Activated CD4-positive, alpha-beta T cell treated with anti-CD3 and anti-CD28 coated beads, Interleukin-2, amount 50 U/mL, for 1 hour (primary cell): ENCODE measurements at places on chromosomes 13 and 19.

GRCh38 chr19:5547881-5548280, 19.9 kb downstream of the TINCR start:
- no peak for DNase-seq

DNA sequence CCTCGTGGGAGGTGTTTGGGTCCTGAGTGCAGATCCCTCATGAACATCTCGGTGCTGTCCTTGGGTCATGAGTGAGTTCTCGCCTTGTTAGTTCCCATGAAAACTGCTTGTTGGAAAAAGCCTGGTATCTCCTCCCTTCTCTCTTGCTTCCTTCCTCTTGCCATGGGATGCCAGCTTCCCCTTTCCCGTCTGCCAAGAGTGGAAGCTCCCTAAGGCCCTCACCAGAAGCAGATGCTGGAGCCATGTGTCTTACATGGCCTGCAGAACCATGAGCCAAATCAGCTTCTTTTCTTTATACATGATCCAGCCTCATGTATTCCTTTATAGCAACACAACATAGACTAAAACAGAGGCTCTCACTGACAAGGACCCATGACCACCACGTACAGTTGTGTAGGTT, 8.2 kb downstream of the ADGRE2 start:
- DNase-seq: no peak

DNA sequence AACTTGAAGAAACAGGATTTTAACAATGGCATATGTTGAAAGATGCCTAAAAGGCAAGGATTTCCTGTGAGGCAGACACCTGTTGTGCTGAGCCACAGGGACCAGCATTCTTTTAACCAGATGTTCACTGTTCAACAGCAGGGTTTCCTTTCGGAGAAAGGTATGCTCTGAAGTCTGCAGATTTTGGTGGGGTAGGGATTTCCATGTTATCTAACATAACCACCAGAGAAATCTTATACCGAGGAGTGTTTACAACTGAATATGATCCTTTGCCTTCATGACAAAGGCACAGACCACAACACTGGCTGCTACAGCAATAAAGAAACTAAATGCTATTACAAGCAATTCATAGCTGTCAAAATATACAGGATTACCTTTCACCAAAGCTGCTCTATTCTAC, 48.1 kb downstream of the MPHOSPH8 start:
- no peak for DNase-seq

GRCh38 chr19:33878910-33879810, 82.5 kb downstream of the KCTD15 start:
- DNase-seq: no peak

DNA sequence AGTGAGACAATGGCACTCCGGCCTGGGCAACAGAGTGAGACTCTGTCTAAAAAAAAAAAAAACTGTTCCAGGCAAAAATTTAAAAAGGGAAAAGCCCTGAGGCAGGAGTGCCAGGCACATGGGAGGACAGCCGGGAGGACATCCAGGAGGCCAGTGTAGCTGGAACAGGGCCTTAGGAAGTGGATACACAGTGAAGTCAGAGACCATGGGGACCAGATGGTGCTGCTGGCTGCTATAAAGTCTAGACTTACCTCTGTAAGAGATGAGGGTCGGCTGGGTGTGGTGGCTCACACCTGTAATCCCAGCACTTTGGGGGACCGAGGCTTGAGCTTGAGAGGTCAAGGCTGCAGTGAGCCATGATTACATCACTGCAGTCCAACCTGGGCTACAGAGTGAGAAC, 15.0 kb downstream of the HAS1 start:
- no peak for DNase-seq

GRCh38 chr13:63605962-63606361, 2190.3 kb upstream of the PCDH20 start:
- DNase-seq: no peak

DNA sequence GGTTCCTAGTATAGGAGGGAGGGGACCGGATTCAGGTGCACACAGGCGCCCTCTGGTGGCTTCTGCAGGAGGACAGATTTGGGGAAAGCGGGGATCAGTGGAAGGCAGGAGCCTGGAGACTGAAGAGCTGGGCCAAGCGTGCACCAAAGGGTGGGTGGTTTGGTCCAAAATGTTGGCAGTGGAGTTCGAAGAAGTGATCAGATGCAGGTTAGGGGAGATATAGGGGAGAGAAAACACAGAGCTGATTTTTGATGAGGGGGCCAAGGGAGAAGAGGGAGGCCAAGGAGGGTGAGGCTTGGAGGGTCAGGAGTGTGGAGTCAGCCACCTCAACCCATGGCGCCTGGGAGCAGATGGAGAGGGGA, 6.8 kb upstream of the CARM1 start:
- DNase-seq: peak; percentile 80

- no peak for DNase-seq
Observed at GRCh38 chr13:61994174-61994573, 578.5 kb upstream of the PCDH20 start.

DNA sequence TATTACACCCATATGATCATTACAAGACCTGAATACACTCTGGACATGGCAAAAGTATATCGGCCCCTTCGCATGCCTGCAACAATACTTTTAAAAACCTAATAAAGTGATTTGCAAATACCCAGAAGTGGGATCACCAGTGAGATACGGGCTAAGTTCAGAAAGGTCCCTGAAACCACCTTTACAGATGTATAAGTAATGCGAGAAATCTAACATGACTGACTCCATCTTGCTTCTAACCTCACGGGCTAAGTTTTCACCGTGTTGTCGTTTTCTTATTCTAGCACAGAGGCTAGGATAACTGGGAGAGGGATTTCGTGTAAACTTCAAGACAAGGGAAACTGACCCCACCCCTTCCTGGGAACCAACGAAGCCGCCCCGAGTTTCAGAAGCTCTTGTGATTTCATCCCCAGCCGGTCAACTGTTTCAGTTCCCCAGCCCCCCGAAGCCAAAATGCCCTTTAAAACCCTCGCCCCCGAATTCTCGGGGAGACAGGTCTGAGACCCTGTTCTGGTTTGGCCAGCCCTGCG, 703 bp downstream of the NEK3 start:
- DNase-seq: no peak

DNA sequence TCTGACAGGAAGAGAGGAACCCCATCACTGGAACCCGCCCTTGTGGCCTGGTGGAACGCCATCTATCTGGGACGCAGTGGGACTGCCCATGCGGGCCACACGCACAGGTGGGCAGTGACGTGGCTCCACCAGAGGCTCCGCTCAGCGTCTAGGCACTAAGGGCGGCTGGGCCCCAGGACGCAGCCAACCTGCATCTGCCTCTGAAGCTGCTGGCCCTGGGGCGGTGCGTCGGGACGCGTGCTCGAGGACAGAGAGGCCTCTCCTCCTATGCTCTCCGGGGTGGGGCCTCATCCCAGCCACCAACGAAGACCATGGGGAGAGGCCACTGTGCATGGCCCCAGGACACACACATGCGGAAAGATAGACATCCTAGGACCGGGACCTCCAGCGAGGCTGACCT, 18.1 kb downstream of the IZUMO4 start:
- no peak for DNase-seq

GRCh38 chr19:11113140-11113708, 24.0 kb downstream of the LDLR start:
- no peak for DNase-seq

DNA sequence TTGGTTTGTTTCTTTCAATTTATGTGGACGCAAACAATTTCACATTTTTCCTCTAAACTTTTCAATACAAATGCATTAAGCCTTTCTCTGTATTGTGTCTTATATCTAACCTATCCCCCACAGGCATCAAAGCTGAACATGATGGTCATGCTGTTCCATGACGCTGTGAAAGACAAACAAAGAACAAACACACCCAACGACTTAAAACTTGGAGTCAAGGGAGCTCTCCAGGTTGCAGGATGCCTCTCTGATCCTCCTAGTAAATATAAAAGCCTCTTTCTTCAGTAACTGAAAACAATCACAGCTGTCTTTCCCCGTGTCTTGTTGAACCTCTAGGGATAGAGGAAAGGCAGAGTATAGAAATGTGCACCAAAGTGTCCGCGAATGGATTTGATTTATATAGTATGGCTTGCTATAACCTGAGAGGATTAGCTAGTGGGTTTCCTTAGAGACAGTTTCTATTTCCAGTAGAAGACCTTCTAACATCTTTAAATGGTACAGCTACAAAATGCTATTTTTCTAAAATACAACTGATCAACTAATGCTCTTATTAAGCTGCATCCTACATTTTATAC, 43.1 kb downstream of the PCDH9 start:
- DNase-seq: no peak

- DNase-seq: no peak
Observed at GRCh38 chr13:41130356-41130755, 2.2 kb downstream of the KBTBD6 start.

GRCh38 chr13:65856431-65856830, 1373.7 kb downstream of the PCDH9 start:
- no peak for DNase-seq

DNA sequence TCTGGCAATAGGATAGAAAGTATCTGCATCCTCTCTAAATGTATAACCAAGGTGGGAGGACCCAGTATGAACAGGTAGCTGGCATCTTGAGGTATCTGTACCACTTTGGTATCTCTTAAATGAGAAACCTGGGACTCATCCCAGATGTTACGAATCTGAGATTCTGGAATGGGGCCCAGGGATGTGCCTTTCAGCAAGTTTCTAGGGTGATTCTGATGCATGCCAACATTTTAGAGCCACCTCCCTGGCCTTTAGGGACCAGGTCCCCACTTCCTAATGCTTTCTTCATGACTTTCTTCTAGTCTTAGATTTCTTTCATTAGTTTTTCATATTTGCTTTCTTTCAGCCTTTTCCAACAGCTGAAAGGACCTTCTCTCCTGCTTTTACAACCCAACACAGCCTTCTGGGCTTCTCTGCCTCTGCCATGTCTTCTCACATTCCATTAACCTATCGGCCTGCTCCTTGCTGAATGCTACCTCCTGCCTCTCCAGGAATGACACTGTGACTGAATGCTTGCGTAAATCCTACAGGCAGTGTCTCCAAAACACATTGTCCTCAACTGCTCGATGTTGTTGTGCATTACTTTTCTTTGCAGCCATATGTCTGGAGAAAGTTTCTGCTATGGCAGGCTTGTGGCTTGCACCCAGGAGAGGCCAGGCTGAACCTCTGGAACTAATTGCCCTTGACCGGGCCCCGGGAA, 284.0 kb downstream of the DNAJC15 start:
- DNase-seq: no peak

- no peak for DNase-seq
Observed at GRCh38 chr13:32497589-32497988, 41.0 kb downstream of the N4BP2L2 start.

DNA sequence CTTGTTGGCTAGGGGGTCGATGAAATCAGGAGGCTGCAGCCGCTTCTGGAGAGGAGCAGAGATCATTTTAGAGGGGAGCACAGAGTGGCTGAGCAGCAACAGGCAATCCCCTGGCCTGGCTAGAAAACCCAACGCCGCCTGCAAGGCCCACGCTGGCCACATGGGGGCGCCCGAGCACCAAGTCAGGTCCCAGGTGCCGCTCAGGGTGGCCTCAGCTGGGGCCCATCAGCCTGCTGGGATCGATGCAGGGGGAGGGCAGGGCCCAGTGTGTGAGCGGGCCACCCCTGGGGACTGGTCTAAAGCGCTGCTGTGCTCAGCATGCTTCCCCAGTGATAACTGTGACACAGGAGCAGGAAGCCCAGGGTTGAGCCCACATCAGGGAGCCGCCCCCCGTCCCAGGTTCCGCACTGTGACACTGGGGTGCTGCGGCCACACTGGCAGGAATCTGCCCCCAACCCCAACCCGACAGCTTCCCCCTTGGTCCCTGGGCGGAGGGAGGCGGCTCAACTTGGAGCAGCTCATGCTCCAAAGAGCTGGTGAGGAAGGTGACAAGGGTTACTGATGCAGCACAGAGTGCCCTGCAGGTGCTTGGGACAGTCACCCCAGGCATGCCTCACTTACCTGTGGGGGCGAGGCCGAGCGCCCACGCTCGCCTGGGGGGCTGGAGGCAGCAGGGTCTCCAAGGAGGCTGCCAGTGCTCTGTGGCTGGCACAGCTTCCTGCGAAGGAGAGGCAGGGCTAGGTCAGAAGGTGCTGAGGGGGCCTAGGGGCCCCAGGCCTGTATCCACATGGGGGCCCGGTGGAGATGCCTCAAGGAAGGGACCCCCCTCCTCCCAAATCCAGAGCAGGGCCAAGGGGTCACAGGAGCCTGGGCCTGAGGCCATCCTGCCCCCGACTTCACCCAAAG, 13.3 kb upstream of the ISYNA1 start:
- peak; percentile 90 for DNase-seq

DNA sequence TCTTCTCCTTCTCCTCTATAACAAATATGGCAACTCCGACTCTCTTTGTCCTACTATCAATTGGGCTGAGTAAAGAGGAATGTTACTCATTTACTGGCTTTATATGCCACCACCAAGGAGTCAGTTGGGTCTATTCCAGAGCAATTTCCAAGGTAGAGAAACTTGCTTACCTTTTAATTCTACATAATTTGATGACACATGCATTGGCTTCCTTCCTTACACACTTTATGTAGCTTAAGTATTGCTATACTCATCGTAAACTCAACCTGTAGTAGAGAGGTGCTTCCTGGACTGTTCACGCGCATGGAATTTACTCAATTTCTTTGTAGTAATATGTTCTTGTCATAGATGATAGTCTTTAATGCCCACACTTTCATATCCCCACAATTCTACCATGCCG, 160.7 kb downstream of the LMO7 start:
- DNase-seq: no peak

DNA sequence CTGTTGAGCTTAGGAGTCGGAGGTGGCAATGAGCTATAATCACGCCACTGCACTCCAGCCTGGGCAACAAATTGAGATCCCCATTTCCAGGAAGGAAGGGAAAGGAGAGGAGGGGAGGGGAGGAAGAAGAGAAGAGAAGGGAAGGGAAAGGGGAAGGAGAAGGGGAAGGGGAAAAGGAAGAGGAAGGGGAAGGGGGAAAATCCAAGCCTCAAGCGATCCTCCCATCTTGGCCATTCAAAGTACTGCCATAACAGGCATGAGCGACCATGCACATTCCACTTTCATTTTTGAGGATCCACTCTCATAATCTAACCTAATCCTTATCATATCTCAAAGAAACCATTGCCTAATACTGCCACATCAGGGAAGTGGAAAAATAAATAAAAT, 14.9 kb downstream of the ZNF443 start:
- no peak for DNase-seq

DNA sequence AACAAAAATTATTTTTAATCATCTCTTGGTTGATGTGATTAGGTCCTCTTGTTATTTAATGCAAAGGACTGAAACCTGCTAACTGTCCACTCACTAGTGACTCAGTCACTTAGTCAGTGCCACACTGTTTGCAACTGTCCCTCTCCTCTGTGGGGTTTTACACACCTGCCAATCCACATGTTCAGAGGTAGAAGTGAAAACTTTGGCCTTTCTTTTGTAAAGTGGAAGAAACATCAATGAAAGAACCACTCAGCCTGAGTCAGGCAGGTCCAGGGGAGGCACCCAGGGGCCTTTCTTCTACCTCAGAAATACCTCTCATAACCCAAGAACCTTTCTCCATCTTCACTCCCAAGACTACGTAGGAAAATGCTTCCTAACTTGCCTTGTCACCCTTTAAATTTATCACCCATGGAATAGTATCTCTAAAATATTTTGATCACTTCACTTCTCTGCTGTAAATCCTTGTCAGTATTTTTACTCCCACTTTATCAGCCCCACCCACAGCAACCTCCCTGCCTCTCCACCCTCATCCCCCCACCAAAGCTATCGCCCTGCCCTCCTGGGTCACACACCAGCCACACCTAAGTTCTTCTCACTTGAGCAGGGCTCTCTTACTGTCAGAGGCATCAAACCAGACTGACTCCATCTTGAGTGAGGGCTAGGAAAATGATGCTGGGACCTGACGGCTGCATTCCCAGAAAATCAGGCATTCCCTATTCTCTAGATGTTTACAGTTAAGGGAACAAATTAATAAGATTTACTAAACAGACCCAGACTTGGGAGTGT, 29.6 kb upstream of the EEF1AKMT1 start:
- no peak for DNase-seq
